ENCODE measurements at places on chromosomes 5 and 9. TPM values are rescaled to one million over a fixed set of nuclear protein-coding genes. Genes with fewer than 3 reads are reported as not detected.

PGM5 gene
- total RNA-seq = not detected

DNA sequence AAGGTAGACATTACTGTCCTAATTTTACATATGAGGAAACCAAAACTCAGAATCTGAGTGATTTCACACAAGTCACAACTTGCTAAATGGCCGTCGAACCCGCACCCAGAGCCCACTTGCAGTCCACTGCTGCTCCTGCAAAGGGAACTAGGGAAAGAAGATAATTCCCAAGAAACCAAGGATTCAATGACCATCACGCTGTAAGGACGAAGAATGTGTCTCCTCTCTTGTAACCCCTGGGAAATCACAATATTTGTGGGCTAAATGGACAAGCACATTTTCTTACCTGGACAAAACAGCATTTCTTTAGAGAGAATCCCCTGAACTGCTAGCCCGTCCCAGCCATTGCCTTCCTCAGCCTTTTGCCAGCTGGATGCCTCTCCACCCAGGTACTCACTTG, 2.4 kb downstream of the RPS14 start:
- DNase-seq = no peak

PDLIM7 gene
- 357 TPM for total RNA-seq

FRMD3 gene
- 0.13 TPM for total RNA-seq

Data from GM23248 (cell line).